ENCODE measurements at places on chromosomes 7 and 10.
A peak's percentile ranks its signal among the peaks of the same experiment; 100 is the strongest.

GRCh38 chr10:92517034-92517655 lies 56.7 kb downstream of the IDE start:
- DNase-seq: peak; percentile 93

DNA sequence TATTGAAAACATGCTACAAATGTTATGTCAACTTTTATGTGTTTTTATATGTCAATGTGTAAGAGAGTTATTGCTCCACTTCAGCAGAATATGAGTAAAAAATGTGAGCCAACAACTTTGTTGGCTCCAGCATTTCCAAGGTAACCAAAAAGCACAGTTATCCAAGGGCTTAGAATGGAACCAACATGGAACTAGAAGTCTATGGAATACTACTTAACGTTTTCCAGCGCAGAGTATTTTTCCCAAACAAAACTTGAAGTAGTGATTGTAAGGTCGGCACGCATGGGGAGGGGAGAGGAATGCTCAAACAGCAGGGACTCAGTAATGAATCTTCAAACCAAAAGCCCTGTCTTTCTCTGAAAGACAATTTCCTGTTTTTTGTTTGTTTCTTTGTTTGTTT lies 45.0 kb upstream of the TSPAN13 start:
- no peak for DNase-seq

GRCh38 chr10:29102233-29102632 lies 186.6 kb upstream of the LYZL1 start:
- no peak for DNase-seq

DNA sequence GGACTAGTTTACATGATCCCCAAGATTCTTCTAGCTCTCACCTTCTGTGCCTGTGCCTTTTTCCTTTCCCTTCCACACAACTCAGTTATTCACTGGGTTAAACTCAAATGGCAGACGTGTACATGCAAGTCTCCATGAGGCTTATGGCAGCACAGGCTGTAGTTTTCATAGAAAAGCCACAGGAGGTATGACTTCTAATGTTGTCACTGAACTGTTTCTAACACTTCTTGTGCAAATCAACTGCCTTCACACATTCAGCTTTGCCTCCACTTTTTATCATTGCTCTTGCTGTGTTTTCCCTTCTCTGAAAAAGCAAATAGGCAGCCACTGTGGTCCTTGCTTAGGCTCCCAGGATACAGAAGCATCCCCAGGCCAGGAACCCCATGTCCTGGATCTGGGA lies 5.3 kb upstream of the GIMAP5 start:
- DNase-seq: no peak

GRCh38 chr7:29202651-29203069 lies 8.1 kb downstream of the CHN2 start:
- DNase-seq: no peak

DNA sequence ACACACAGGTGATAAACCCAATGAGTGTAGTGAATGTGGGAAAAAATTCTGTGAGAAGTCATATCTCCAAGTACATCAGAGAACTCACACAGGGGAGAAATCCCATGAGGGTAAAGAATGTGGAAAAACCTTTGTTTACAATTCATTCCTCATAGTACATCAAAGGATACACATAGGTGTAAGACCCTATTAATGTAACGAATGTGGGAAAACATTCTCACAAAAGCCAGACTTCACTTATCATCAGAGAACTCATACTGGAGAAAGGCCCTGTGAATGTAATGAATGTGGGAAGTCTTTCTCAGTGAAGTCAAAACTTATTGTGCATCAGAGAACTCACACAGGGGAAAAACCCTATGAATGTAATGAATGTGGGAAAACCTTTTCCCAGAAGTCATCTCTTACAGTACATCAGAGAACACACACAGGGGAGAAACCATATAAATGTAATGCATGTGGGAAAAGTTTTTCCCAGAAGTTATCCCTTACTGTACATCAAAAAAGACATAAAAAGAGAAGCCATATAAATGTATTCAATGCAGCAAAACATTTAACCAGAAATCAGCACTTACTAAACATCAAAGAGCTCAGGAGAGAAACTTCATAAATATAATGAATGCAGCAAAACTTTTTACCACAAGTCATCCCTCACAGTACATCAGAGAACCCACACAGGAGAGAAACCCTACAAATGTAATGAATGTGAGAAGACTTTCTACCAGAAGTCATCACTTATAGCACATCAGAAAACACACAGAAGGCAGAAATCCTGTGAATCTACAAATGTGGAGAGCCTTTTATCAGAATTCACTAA lies 49.8 kb downstream of the ZNF239 start:
- DNase-seq: no peak

- DNase-seq: no peak
Measured at GRCh38 chr10:35946556-35946955, 304.5 kb upstream of the FZD8 start.

GRCh38 chr7:106249488-106249887 lies 35.3 kb downstream of the NAMPT start:
- no peak for DNase-seq

DNA sequence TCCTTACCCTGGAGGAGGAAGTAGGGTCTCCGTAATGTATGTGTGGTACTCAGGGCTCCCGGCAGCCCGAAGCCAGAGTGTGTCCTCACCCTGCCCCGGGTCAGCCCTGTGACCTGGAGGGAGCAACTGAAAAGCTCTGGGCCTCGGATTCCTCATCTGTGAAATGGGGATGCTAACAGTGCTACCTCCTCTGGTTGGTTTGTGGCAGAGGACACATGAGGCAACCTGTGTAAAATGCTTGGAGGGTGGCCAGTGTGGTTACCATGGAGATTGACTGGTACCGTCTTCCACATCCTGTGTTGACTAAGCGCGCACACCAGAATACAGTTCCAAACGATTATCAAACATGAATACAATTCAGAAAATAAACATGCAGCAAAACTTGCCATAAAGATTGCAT lies 163.8 kb upstream of the KLF6 start:
- no peak for DNase-seq

DNA sequence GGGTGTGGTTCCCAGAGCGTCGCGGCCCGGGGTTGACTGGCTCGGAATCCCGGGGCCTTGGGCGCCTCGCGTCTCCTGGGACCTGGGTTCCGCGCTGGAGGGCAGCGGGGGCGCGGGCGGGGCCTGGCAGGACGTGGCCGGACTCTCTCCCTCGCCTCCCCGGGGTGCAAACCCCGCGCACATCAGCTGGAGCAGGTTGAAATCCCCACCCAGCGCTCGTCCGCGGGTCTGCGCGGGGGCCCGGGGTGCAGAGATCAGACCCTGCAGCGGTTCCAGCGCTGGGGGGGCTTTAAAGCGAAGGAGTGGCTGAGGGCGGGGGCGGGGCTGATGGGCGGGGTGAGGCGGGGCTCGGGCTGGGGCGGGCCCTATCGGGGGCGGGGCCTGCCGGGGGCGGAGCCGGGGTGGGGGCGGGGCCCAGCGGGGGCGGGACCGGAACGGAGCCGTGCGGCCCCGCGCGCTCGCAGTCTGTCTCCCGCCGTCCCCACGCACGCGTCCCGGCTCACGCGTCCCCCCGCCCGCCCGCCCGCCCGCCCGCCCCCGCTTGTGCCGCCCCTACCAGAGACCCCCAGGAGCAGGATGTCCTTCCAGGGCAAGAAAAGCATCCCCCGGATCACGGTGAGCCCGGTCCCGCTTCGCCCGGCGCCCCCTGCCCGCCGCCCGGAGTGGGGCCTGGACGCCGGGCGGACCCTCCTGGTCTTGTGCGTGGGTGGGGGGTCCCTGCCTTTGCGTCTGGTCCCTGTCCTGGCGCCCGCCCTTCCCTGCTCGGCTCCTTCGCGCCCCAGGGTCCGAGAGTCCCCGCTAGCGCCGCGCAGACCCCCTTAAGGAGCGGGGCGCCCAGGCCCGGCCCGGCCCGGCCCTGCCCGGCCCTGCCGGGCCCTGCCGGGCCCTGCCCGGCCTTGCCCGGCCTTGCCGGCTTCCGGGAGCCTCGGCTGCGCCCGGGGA lies at the start of gene DPYSL4:
Gene DPYSL4 (plus strand): TSS at position 461 of the 942 bp plus-strand sequence. CDS start 116 bp downstream, at position 577.
- no peak for DNase-seq

DNA sequence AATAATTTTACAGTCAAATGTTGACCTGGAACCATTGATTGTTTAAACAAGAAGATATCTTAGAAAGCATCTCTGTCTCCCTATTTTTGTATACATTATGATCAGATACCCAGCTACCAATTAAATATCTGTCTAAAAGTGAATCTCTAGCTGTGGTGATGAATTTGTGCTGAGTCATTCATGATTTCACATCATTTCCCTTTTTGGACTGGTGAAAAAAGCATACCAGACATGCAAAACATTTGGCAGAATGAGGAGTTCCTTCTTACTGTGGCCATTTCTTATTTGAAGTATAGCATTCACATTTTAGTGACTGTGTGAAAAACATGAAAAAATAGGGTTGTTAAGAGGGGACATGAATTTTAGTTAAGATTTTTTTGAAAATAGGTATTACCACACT lies 98.0 kb upstream of the GATA3 start:
- DNase-seq: peak; percentile 81

GRCh38 chr10:87863053-87863943 lies at the start of the genes KLLN and PTEN:
Gene KLLN, minus strand, starts transcription at chr10:87863533. Its CDS starts 1,046 bp downstream, at chr10:87862487.
Gene PTEN, plus strand, starts transcription at chr10:87863625. Its CDS starts 845 bp downstream, at chr10:87864470.
- peak; percentile 99 for DNase-seq

DNA sequence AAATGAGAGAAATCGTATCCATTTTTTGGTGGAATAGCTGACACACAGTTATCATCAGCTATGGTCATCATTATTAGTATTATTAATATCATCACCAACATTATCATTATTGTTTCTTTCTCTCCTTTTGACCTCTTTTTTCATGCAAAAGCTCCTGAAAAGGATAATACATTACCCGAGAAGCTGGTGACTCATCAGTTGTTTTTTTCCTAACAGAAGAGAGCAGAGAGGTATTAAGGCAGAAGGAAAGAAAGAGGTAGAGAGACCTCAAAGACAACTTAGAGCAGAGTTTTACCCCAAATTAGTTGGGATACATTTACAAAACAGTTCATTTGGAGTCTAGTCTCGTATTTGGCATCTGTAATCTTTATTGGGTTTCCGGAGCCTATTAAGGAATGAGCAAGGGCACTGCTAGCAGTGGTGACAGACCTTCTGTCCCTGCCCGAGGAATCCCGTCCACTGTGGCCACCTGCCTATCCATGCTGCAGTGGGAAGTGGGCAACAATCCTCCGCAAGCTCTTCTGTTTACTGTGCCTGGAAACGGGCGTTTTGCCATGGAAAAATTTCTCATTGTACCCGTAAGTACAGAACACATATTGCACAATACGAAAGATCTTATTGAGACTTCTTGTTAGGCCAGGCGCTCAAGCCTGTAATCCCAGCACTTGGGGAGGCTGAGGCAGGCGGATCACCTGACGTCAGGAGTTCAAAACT lies 170.0 kb upstream of the MKLN1 start:
- no peak for DNase-seq

DNA sequence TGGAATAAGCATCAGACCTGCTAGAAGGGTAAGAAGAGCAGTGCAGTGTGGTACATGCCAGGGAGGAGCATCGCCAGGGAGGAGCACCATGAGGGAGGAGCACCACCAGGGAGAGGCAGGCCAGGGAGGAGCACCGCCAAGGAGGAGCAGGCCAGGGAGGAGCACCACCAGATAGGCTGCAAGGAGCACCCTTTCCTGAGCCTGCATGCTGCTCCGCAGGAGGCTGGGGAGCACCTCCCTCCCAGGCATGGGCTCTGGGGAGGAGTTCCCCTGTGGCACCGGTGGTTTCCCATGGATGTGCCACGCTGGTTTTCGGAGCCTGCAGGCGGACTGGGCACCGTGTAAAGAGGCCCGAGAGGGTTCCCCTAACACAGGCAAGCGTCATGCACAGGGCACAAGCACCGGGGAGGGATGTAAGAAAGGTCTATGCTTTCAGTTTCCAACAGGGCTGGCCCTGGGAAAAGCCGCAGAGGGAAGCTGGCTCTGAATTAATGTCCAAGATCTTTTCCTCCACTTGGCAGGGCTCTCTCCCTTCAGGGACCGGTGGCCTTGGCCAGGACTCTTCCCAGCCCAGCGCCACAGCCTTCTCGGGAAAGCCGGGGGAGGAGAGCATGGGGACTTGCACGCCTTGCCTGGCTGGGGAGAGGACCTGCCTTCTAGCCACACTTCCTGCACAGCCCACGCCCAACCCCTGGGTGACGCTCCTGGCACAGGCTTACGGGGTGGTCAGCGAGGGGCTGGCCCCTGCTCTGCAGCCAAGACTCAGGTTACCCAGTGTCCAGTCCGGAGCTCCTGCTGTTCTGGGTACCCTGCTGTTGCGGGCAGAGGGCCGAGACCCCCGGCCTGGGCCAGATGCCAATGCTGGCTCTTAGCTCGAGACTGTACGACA lies 11.5 kb upstream of the GPER1 start:
- DNase-seq: no peak

DNA sequence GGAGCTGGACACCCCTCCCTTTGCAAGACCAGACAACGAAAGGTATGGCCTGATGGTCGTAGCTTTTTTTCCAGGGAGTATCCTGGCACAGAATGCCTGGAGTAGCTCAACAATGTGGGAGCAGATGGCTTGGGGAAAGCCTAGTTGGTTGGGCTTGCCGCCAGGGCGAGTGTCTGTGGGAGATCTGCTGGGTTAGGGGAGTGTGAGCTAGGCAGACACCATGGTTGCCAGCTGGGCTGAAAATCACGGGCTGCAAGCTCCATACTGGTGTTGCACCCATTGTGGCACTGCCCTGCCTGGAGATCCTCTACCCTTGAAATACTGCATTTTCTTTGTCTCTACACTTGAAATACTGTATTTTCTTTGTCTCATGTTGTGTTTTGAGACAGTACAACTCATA lies 538.3 kb downstream of the PCDH15 start:
- DNase-seq: no peak

DNA sequence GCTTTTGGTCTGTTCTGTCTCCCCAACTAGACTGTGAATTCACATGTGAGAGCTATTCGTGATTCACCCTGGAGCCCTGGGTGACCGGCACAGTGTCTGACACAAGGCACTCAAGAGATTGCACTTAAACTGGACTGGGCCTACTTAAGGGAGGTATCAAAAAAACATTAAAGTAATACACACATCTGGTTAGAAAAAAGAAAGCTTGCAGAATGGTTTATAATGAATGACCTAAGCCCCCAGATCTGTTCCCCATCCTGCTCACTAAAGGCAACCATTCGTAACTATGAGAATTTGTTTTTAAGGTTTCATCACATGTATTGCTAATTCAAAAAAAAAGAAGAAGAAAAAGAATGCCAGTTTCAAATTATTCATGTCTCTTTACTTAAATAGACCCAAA lies 74.5 kb downstream of the DGKI start:
- no peak for DNase-seq

DNA sequence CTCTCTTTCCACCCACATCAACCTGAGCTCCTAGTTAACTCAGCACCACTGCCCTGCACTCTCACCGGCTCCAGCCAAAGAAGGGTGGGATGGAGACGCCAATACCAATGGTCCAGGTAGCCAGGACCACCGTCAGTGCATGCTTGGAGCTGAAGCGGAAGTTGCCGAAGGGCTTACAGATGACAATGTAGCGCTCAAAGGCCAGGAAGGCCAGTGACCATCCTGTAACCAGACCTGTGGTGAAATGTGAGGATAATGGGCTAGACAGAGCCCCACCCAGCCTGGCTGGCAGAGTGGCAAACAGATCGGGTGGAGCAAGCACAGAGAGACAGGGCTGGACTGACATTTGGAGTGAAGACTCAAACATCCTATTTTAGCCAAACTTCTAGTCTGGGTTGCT lies 673 bp downstream of the OPN1SW start:
- DNase-seq: no peak

DNA sequence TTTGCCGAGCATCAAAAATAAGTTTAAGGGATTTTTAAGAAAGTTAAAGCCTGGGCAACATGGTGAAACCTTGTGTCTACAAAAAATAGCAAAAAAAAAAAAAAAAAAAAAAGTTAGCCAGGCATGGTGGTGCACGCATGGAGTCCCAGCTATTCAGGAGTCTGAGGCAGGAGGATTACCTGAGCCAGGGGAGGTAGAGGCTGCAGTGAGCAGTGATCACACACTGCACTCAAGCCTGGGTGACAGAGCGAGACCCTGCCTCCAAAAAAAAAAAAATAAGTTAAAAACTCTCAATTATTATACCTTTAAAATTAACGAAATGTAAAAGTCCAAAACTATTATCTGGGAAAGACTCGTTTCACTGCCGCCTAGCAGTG lies 35.0 kb upstream of the DAGLB start:
- DNase-seq: no peak

All from Kasumi-1 (cell line).